RWPE2 (cell line): ENCODE measurements at places on chromosomes 11 and 22.

DNA sequence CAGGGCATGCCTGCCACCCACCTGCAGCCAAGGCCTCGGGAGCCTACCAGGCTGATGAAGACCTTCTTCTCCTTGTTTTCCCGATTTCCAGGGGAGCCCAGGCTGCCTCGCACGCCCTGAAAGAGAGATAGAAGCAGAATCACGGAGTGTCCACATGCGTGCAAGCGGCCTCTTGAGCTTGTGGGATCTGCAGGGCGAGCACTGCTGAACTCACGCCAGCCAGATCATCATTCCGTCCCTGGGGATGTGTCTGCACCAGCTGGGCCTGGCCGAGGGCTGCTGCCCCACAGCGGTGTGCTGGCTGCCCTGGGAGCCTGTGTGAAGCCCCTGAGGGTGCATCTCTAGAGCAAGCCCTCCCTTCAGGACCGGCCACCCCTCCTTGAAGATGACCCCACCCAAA, 17.9 kb downstream of the USH1C start:
- no peak for DNase-seq

GRCh38 chr11:121630041-121630440, 177.3 kb upstream of the SORL1-AS1 start:
- DNase-seq: no peak

DNA sequence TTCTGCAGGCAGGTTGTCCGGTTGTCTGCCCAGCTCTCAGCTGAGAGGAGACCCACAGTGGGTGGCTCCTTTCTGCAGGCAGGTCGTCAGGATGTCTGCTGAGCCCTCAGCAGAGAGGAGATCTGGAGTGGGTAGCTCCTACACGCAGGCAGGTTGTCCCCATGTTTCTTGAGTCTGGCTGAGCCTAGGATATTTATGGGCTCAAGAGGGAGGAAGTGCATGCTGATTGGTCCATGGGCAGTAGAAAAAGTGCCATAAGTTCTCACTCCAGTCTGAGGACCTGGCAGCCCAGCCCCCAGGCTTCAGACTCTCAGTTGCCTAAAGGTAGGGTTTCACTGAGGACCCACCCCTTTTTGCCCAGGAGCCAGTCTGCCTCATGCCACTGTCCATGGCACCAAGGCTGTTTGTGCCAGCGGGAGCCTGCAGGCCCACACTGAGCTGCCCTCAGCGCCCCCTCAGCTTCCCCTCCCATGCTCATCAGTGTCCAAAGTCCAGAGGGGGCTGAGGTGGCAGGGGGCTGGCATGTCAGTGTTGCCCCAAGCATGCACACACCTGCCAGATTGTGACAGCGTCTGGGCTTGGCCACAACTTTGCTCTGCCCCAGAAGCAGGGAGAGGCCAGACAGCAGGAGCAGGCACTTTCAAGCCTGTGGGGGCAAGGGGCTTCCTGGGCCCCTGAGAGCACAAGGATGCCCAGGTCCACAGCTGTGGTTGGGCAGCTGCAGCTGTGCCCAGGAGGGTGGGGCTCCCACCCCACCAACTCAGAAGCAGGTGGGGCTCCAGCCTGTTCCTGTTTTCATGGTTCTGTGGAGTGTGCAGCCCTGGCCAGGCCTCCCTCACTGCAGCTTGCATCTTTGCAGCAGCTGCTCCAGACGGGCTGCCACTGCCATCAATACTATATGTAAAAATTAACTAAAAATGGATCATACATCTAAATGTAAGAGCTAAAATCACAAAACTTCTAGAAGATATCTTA, 3.8 kb upstream of the RNF141 start:
- no peak for DNase-seq

DNA sequence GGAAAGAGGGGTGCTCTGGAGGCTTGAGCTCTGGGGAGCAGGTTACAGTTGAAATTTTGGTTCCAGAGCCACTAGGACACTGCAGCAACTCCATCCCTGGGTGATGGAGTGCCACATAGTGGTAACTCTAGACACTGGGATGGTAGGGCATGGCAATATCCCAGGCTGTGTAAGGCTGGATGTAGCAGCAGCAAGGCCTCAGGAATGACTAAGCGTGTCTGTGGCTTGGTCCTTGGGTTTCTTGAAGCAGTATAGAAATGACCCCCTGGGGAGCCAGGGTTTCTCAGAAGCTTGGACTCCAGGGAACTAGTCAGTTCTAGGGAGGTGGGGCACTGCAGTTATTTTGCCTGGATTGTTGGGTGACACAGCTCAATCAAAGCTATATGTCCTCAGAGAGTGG, 8.1 kb downstream of the MS4A4A start:
- DNase-seq: no peak

GRCh38 chr11:14546672-14547071, 26.5 kb upstream of the PSMA1 start:
- no peak for DNase-seq

GRCh38 chr11:61985869-61986268, 18.4 kb upstream of the FTH1 start:
- no peak for DNase-seq

GRCh38 chr22:24205438-24206195, 24.3 kb downstream of the SUSD2 start:
- DNase-seq: no peak

- no peak for DNase-seq
Observed at GRCh38 chr11:117875382-117876058, 938 bp downstream of the FXYD6 start.

GRCh38 chr11:86720546-86720945, 48.1 kb upstream of the ME3 start:
- no peak for DNase-seq

- no peak for DNase-seq
Observed at GRCh38 chr11:100785148-100785983, 98.3 kb downstream of the ARHGAP42 start.

GRCh38 chr11:113198972-113199661, 115.3 kb upstream of the TTC12 start:
- no peak for DNase-seq

DNA sequence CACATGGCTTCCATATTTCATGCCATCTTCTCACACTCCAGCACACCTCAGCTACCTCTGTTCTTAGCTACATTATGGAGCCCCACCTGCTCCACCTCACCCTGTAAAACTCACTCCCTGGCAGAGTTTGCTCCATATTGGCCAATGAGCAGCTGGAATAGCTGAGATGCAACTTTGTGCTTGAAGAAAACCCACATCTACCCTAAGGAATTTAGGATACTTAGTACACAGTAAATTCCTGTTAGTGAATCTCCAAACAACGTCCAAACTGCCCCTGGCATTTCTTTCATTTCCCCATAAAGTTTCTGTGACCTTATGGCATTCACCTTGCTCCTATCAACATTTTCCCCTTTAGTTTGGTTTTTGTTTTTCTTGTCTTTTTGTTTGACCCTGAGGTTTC, 2.2 kb upstream of the VWCE start:
- DNase-seq: no peak

GRCh38 chr11:44978961-44979331, 28.3 kb upstream of the TP53I11 start:
- DNase-seq: no peak

DNA sequence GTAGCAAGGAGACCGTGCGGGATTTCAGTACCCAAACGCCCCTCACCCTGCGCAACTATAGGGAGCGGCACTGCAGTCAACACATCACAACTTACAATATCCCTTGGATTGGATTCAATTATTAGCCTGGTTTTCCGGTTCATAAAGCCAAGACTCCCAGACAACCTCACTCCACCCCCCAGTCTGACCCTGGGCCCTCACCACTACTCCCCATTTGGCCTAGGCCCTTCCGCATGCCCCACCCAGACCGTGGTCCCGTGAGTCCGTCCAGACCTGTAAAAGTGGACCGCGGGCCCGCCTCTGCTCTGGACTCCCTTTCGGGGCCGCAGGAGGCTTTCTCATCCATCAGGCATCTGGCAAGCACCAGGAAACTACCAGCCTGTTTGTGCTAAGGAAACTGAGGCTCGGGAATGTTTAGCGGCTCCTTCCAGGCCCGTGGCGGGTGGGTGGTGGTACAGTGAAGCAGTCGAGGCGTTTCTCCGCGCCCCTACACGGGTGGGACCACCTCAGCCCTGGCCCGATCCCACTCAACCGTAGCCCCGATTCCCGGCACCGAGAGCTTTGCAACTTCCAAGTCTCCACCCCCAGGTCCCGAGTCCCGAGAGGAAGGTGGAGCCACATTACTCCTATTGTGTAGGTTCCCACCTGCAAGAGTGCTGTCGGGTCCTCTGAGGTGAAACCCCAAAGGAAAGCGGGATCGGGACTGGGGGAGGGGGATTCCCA, 679 bp upstream of the DPP3 start:
- no peak for DNase-seq

GRCh38 chr11:17129003-17129402, 51.5 kb upstream of the RPS13 start:
- no peak for DNase-seq

DNA sequence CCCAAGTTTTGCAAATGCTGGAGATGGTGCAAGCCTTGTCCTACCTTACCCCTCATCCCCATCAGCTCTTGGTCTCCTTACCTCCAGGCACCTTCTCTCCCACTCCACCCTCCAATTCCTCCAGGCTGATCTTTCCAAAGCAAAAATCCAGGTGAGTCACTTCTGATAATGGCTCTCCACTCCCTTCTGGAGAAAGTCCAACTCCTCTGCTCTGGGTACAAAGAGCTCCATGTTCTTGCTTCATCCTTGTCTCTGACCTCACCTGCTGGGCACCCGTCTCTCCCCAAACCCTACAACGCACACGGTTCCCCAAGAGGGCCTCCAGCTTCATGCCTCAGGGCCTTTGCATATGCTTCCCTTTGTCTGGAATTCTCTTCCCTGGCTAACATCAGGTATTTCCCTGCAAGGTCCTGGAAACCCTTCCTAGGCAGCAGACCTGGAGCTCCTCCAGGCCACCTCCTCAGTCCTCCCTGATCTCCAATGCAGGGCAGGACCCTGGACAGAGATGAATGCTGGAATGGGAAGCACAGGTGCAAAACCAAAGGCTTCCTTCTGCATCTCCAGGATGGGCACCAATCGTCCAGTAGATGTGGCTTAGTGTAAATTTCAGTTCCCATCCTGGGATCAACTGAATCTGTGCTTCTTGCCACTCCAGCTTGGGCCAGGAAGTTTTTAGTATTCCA, 22.7 kb downstream of the IFT27 start:
- peak; percentile 40 for DNase-seq

GRCh38 chr11:113690619-113691569, 15.2 kb downstream of the TMPRSS5 start:
- DNase-seq: peak; percentile 84

- DNase-seq: no peak
Observed at GRCh38 chr11:12174477-12175143, 64.2 kb downstream of the MICAL2 start.

GRCh38 chr22:22558972-22559603, at the start of gene PRAME:
Gene PRAME, minus strand, starts transcription at chr22:22559265. Its CDS starts 2,433 bp downstream, at chr22:22556832.
- DNase-seq: no peak

GRCh38 chr11:72066855-72067254, 13.5 kb downstream of the NUMA1 start:
- no peak for DNase-seq

DNA sequence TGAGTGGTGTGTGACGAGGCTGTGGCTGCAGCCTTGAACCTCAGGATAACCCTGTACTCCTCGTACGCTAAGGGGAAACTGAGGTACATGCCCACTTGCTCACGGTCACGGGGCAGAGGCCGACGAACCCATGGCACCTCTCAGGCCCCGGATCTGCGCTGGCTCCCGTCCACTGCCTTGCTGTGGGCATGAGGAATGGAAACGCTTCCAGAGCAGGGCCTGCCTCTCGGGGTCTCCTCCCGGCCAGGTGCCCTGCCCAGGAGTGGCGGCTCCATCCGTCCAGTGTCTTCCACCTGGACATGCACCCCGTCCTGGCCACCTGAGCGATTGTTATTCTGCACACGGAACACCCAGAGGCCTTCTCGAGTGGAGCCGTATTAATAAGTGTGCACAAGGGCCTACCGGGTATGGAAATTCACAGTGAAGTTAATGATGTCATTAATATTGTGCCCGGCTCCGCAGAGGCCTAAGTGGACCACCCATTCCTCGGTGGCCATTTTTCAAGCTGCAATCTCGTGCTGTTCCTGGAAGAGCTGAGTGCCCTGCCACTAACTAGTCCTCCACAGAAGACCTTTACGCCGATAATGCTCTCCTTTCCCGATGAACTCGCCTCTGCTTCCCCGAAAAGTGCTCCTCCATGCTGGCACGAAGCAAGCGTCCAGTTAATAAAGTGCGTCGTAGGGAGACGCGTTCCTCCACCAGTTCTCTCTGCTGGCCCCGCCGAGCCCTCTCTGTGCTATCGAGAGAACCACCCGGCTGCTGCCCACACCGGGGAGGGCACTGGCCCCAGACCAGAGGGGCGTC, 927.9 kb downstream of the BRD1 start:
- DNase-seq: peak; percentile 49

DNA sequence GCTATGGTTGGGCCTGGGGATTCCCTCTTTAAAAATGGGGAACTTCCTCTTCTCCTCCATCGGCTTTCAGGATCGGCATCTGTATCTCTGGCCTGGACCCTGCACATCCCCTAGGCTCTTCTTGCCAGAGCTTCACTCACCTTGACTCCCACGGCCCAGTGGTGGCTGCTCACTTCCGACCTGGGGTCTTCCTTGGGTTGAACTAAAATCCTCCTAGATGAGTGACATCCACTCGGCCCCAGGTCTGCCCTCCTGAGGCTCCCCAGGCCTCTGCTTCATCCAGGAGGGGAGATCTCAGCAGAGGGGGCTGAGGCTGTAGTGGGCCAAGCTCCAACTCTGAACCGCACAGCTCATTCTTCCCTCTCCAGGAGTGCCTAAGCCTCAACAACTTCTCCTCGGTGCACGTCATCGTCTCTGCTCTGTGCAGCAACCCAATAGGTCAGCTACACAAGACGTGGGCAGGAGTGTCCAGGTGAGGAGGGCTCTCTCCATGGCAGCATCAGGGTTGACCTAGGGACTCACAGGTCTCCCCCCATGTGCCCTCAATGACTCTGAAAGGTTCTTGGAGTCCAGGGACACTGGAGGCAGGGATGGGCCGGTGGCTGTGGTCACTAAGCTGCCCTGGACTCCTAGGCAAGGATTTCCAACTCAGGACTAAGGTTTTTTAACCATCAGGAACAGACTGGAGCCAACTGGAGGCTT, 3.3 kb downstream of the RGL4 start:
- DNase-seq: no peak

GRCh38 chr11:72584293-72584938, 89.8 kb downstream of the PDE2A start:
- peak; percentile 65 for DNase-seq

GRCh38 chr22:29342577-29343312, 27.2 kb upstream of the RASL10A start:
- no peak for DNase-seq

GRCh38 chr22:46362203-46362933, 26.9 kb downstream of the TRMU start:
- DNase-seq: no peak
